Naive B cell (primary cell): ENCODE measurements at places on chromosomes 12 and 14. TPM values are rescaled to one million over a fixed set of nuclear protein-coding genes. Genes with fewer than 3 reads are reported as not detected.

P2RX2 gene
- polyA plus RNA-seq = not detected

DPF3 gene
- 5.9 TPM for polyA plus RNA-seq

C12orf56 gene
- not detected for polyA plus RNA-seq

SLC41A2 gene
- polyA plus RNA-seq = 1.6 TPM

CCDC177 gene
- polyA plus RNA-seq = not detected

SIX1 gene
- not detected for polyA plus RNA-seq

IAPP gene
- not detected for polyA plus RNA-seq

POTEG gene
- not detected for polyA plus RNA-seq

GLIPR1L1 gene
- not detected for polyA plus RNA-seq

KRT7 gene
- polyA plus RNA-seq = not detected

RPL10L gene
- polyA plus RNA-seq = not detected

POTEM gene
- not detected for polyA plus RNA-seq

RNASE1 gene
- not detected for polyA plus RNA-seq
